ENCODE measurements at places on chromosomes 4 and X.

DNA sequence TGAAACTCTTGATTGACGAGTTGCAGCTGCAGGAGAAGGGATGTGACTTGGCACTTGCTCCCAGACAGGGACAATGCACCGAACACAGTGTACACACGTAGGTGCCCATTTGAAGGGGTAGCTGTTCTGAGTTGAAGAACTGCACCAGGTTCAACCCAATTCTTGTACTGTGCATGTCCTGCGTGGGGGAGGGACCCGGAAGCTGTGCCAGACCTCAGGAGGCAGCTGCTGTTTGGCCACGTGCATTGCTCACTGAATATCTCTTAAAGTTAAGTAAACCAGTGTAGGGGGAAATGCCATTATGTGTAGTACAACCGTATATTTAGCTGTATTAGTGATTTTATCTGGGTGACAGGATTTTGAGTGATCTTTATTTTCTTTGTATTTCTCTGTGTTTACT, 12.0 kb upstream of the RBBP7 start:
- DNase-seq = no peak

- no peak for DNase-seq
These were observed 211.9 kb upstream of the UGT8 start for GRCh38 chr4:114386637-114387233.

DNA sequence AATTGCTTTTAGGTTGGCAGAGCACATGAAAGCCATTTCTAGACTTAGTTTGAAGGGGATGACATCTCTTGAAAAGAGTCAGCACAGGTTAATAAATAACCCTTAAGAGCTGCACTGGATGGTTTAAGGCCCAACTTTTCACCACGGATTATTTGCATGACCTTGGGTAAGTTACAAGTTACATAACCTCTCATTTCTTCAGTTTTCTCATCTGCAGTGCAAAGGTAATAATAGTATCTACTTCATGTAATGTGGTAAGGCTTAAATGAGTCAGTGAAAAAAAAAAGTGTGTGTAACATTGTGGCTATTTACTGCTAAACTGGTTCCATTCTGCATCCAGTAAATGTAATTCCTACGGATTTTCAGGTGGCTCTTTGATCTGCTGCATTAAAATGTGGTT, 715.8 kb downstream of the CCSER1 start:
- no peak for DNase-seq

GRCh38 chr4:101910786-101911373, 120.3 kb downstream of the BANK1 start:
- no peak for DNase-seq

- DNase-seq = no peak
These were observed 584.8 kb downstream of the PPARGC1A start for GRCh38 chr4:23305026-23305425.

DNA sequence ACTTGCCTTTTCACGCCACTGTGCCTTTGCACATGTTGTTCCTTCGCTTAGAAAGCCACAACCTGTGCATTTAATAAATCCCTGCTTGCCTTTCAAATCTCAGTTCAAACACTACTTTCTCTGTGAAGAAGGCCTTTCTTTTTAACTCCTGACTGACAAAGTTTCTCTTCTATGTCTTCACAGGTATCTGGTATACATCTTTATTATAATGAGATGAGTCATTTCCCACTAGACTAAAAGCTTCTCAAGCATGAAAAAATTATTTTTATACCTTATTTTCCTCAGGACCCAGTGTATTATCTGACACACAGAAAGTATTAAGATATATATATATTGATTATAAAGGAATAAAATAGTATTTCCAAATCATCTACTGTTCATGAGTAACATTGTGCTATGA, 189.9 kb downstream of the TBCK start:
- DNase-seq = no peak

GRCh38 chr4:126087101-126087500, 772.3 kb downstream of the FAT4 start:
- no peak for DNase-seq

DNA sequence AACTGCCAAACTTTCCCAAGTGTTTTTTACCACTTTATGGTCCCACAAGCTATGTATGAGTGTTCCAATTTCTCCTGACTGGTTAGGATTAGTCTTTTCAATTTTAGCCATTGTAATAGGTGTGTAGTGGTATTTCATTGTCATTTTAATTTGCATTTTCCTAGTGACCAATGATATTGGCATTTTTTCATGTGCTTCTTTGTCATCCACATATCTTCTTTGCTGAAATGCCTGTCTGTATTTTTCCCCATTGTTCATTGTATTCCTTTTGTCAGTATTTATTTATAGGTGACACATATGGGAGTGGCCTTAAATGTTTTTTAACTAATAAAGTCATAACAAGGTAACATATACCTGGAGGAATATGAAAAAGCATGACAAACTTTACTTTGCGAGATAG, 9.2 kb upstream of the UBE2D3 start:
- no peak for DNase-seq

GRCh38 chr4:113170805-113171468, 121.5 kb downstream of the ANK2 start:
- DNase-seq = no peak

- no peak for DNase-seq
These were observed 336.8 kb upstream of the CLNK start for GRCh38 chr4:11021333-11021732.

DNA sequence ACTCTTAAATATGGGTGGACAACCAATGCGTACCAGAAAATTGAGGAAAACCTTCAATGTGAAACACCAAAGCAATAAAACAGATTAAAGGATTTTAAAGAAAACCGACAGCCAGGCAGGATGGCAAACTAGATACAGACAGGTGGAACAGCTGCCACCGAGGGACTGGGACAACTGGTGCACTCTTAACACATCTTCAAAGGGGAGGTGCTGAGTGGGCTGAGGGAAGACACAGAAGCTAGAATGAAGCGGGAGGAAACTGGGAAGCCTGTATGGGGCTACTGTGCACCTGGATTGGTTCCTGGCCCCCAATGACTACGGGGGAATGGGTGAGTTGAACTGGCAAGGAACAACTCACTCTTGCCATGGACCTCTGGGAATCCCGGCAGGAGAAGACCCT, 20.7 kb downstream of the ZNF280C start:
- no peak for DNase-seq

DNA sequence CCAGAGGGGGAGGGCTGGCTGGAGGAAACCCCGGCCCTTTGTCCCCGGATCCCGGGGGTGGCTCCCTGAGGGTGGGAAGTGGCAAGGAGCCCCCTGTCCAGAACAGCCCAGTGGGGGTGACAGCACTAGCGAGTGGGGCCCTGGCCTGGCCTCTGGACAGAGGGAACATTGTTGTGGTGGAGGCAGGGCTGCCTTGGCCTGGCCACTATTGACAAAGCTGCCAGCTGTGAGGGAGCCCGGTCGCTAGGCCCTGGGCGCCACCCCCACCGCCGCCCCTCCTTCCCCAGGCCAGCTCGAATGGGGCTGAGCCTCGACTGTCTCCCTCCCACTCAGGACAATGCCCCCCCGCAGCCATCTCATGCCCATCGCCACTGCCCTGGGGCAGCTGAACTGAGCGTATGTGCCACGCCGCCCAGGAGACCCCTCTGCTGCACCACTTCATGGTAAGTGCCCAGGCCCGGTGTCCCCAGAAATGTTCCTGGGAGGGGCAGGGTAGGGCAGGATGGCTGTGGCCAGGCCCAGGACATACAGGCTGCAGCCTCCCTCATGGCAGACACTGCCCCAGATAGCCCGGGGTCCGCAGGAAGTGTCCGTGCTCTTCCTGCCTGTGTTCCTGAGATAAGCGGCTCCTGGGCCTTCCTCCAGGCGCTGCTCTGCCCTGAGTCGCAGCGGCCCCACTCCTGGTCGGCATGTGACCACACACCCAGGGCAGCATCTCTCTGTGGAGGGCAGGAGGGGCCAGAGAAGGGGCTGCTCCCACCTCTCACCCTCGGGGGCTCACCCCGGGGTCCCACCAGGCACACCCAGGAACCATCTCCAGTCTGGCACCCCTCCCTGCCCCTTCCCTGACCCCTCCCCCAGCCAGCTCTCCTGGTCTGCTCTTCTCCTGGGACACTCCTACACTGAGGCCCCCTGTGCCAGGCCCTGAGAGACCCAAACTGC, 1.4 kb downstream of the PLXNB3 start:
- DNase-seq = no peak

- no peak for DNase-seq
These were observed 184.0 kb upstream of the KIT start for GRCh38 chr4:54473798-54474197.

DNA sequence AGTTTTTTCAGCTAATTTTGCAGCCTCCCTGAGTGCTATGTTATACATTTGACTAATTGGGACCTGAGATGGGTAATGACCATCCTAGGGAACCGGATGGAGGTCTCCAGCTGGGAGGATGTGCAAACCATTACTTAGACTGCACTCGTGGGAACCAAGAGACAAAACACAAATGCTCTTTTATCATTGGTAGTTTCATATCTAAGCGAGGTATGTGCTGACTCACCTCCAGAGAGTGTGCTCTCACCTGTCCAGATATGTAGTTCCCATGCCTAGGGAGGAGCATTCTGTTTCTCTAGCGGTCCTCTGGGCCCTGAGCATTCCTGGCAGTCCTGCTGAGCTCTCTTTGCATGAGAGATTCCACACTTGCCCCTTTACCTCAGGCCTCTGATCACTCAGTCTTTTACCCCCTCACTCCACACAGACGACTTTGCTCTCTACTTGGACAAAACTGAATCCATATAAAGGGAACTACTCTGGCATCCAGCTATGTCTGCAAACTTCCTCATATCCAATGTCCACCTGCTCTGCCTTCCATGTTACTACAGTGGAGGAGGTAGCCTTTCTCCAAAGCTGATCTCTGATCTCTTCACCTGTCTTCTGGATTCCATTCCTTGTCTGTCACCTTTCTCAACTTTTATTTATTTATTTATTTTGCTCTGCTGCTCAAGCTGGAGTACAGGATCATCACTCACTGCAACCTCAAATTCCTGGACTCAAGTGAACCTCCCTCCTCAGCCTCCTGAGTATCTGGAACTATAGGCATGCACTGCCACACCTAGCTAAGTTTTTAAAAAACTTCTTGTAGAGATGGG, 88.4 kb downstream of the LRP2BP start:
- no peak for DNase-seq

- no peak for DNase-seq
These were observed 288.2 kb upstream of the UGT8 start for GRCh38 chr4:114310296-114310925.

DNA sequence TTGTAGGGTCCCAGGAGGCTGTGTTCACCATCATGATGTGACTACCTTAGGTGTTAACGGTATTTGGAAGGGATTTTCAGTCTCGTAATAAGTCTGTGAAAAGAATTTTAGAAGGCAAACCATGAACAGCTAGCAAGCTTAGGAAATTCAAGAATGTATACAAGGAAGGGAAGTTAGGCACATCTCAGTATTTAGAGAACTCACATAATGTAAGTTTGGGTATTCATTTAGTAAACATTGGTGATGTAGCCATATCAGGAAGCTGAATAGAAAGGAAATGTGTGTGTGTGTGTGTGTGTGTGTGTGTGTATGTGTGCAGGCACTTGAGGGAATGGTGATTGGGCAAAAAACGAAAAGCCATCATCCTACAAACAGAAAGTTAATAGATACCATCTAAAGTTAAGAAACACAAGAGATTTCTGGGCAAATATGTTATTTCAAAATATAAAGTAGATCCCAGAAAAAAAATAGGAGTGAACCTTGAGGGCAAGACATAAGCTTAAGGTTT, 34.7 kb upstream of the PRKX start:
- no peak for DNase-seq

DNA sequence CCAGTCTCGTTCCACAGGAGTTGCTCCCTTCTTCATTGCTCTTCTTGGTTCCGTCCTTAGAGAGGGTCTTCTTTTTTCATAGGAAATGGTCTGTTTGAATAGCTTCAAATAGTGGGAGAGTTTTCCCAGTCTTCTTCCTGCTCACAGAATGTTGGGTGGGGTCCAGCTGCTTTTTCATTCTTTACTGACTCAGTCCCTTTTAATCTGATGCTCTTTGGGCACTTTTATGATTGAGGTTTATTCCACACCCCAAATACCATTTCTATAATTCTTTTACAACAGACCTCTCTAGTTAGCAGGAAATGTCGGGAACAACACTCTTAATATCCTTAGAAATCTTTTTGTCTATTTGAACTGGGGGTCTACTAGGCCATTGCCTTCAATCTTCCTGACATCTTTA, 239.5 kb downstream of the PRDM5 start:
- DNase-seq = no peak

DNA sequence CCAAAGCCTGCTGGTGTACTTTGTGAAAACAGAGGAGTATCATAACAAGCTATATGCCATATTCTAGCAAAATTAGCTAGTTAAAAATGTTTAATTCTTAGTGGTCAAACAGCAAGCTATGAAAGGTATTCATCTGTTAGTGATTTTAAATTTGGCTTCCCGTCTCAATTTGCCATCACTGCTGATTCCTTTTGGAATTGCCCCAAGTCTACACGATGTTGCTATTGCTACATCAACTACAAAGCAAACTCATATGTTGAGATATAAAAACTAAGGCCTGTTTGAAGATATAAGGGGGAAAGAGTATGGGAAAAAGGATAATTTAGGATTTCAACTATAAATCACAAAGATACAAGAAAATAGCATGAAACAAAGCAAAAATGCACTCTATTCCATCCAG, 146.1 kb downstream of the COL25A1 start:
- no peak for DNase-seq

GRCh38 chrX:22135171-22135711, 103.1 kb downstream of the PHEX start:
- DNase-seq = peak; percentile 41

GRCh38 chr4:161314371-161314770, 849.4 kb downstream of the FSTL5 start:
- DNase-seq = no peak

DNA sequence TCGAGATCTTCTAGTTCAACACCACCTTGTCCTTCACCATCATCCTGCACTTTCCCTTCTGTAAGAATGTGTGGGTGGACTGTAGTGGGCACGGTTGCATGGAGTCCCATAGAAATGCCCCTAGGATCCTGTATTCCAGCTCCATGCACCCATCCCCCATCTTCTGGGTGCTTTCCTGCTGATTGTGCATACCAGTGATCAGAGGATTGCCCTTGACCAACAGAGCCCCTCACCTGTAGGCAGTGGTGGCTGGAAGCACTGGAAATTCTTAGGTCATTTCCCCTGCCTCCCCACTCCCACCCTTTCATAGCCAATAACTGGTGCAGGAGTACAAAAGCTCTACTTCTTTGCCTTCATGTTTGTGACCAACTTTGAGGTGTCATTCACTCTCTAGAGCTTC, 213.4 kb upstream of the ARSJ start:
- no peak for DNase-seq

GRCh38 chrX:154660541-154660940, 7.2 kb upstream of the CTAG2 start:
- DNase-seq = no peak

GRCh38 chr4:70062000-70062399, 11.8 kb downstream of the HTN1 start:
- DNase-seq = no peak

GRCh38 chr4:72302981-72303704, 265.9 kb downstream of the ADAMTS3 start:
- no peak for DNase-seq

DNA sequence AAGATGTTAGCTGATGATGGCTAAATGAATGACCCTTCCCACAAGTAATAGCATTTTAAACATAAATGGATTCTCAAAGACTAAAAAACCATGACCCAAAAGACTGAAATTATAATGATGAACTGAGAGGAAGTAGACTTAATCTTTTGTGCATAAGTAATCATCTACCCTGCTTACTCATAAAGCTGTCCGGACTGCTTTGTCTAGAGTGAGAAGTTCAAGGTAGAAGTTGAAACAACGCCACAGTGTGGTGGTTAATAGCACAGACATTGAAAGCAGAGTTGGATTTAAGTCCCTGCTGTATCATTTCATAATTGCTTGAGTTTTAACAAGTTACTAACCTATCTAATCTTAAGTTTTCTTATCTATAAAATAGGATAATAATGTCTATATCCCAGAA, 346.6 kb downstream of the CENPC start:
- no peak for DNase-seq
